ENCODE measurements at places on chromosomes 3 and 15.

GRCh38 chr3:70905491-70905890, 593.1 kb upstream of the MDFIC2 start:
- no peak for DNase-seq

- DNase-seq = no peak
Measured at GRCh38 chr3:72976281-72976741, 20.3 kb upstream of the PPP4R2 start.

GRCh38 chr3:117556646-117557407, 847.2 kb downstream of the TUSC7 start:
- DNase-seq = no peak

DNA sequence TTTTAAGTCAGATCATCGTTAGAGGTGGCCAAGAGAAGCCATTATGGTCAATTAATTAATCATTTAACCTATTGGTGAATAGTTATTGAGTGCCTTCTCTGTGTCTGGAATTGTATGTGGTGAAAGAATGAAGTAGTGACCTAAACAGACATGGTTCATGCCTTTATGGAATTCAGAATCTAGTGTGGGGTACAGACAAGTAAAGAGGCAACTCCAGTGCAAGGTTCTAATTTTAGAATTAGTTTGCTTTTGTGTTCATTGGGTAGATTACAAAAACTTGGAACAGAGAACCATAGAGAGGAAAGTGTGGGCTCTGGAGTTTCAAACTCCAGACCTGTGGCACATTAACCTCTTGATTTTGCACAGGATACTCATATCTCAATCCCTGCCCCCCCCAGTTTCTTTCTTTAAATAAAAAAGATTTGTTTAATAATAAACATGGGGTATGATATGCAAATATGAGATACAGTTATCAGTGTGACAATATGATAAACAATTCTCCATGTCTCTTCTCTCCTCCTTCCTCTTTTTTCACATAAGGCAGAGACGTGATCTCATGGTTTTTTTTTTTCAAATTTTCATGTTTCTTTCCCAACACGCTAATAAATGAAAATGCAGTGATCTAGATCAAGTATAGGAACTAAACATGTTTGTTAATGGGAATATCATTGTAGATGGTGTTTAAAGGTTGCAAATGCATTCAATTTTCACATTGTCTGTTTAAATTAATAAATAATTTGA, 117.9 kb downstream of the MITF start:
- DNase-seq = no peak

GRCh38 chr15:23422946-23423708, 23.9 kb downstream of the GOLGA6L2 start:
- no peak for DNase-seq

GRCh38 chr3:194824701-194825111, 139.0 kb downstream of the FAM43A start:
- DNase-seq = no peak

- no peak for DNase-seq
Measured at GRCh38 chr3:53531749-53532148, 37.3 kb downstream of the CACNA1D start.

GRCh38 chr3:115098354-115099073, 48.6 kb downstream of the ZBTB20 start:
- DNase-seq = no peak

DNA sequence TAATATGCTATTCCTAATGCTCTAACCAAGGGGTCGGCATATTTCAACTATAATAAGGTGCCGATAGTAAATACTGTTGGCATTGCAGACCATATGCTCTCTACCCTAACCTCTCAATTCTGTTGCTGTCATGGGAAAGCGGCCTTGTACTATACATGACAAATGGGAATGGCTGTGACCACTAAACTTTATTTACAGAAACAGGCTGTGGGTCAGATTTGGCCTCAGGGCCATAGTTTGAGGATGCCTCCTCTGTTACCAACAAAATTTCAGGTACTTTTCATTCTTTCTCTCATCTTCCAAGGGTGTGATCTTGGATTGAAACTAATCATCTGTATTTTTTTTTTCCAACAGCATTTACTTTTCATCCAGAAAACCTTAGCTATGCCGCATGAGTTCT, 242.0 kb downstream of the MAGI1 start:
- no peak for DNase-seq

- DNase-seq = no peak
Measured at GRCh38 chr3:13266005-13266404, 154.1 kb downstream of the NUP210 start.

DNA sequence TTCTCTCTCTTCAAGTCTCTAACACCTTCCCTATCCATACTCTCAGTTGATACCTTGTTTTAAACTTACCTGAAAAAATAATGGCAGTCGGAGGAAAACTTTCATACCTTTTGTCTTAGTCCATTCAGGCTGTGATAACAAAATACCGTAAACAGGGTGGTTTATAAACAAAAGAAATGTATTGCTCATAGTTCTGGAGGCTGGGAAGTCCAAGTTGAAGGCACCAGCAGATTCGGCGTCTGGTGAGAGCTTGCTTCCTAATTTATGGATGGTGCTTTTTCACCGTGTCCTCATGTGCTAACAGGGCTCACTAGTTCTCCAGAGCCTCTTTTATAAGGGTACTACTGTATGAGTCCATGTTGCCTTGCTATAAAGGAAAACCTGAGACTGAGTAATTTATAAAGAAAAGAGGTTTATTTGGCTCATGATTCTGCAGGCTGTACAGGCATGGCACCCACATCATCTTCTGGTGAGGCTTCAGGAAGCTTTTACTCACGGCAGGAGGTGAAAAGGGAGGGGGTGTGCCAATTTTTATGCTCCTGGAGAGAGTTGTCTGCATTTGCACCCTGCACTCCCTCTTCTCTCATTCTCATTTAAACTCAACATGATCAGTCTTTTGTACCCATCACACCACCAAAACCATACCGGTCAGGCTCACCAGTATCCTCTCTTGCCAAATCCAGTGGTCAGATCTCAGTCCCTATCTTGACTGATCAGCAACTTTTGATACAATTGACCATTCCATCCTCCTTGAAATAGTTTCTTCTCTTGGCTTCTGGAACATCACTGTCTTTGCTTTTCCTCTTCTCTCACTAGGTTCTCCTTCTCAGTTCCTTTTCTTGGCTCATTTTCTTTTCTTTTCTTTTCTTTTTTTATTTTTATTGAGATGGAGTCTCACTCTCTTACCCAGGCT, 21.6 kb downstream of the ST6GAL1 start:
- DNase-seq = no peak

DNA sequence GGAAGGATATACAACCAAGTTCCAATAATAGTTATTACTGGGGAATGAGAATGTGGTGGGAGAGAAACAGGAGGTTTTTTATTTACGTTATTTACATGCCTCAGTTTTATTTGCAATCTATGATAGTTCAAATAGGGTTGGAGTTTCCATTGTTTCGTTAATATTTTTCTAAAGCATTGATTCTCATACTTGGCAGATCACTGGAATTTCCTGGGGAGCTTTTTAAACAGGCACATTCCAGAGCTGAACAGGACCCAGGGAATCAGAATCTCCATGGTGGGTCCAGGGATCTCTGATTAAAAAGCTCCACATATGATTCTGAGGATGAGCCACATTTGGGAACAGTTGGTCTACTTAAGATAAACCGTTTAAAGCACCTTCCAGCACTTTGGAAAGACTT, 123.9 kb downstream of the IL20RB start:
- DNase-seq = no peak

DNA sequence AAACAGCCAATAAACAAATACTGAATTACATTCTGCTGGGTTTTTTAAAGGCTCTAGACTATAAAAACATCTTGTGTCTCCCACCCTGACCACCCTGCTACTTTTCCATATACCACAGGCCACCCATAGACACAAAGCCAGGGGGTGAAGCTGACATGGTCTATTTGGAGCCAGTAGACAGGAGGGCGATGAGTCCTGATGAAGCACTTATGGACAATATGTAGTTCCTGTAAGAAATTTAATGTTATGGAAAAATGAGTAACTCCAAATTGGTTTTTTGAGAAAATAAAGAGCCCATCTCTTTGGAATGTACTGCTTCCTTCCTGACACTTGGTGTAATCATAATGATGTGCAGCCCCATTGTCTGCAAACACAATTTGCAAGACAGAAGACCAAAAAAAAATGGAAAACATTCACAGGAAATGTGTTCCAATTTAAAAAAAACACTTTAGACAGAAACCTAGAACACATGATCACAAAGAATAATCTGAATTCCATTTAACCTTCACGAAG, 11.8 kb downstream of the SSR3 start:
- DNase-seq = no peak

DNA sequence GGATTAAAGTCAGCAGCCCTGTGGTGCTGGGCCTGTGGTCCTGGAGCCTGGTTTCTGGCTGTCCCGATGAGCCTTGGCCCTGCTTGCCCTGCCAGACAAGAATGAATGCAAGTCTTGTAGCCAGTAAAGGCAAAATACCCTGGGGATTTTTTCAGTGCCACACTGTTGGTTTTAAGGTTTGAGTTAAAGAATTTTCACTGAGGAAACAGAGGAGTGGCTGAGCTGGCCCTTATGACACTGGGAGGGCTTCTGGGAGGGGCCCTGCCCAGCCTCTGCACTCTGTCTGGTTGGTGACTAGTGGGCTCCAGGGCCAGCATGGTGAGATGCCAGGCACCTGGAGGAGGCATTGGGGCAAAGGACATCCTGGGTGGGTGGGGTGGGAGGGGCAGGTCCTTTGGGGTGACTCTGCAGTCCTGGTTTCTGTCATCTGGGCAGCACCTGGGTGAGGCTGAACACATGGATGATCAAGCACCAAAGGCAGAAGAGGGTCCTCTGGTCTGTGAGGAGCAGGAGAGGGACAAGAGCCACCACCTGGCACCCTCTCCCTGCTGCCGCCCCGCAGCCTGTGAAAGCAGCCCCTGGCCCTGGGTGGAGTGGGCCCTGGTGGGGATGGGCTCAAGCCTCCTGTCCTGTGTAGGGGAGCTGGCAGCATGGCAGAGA, 12.5 kb upstream of the PLA2G4E start:
- DNase-seq = peak; percentile 6

- DNase-seq = peak; percentile 4
Measured at GRCh38 chr3:57544181-57545125, at the start of gene DNAH12. DNAH12 (minus strand) TSS chr3:57544344; CDS start chr3:57542870, 1,474 bp downstream.

DNA sequence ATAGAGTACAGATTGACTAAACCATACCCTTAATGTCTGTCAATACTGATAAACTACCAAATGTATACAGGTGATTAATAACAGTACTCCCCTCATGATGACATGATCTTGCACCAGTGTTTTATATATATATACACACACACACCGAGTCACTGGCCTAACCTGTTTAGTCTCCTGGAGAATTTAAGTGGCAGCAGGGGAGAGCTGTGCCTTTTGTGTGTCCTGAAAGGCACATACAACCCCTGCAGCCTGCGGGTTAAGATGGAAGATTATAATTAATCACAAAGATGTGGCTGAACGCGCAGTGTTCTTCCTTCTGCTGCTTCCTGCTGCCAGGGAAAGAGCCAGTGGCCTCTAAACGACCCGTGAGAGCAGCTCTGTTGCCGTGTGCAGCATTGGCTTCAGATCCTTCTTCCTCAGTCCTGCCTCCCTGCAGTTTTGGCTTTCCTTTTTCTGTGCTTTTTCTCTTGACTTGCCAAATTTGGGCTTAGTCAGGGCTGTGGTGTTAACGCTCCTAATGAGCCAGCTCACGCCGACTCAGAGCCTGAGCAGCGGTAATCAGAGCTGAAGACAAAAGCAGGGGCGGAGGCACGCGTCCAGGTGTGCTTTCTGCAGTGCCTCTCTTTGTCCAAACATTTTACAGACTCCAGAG, 42.5 kb upstream of the UBE3A start:
- DNase-seq = no peak

GRCh38 chr15:70057931-70058641, 39.6 kb downstream of the TLE3 start:
- DNase-seq = no peak

DNA sequence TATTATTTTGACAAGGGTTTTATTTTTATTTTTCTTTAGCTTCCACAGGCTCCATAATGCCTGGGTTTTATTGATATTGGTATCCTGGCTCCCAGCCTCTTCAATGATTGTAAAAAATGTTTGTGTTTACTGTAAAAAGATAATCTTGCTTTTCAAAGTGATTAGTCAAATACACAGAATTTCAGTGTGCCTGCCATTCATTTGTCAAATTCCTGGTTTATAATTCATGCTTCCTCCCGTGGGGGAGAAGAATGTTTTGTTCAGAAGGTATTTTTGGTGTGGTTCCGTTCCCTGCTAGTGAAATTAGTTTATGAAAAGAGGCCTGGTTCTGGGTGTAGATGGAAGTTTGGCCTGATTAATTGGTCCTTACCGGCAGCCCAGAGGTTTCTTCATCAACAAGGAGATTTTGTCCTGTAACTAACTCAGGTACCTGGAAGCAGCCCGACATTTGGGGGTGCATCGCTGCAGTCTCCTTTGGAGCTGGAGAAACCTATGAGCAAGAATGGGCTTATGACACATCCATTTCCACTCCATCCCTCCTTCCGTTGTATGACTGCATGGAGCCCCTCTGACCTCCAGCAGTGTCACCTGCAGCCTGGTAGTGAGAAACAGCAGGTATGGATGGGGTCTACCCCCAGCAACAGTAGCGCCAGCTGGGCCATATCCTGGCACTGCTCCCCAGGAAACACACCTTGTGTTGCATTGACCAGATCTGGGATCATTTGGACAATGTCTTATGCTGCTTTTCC, 101.5 kb downstream of the PGPEP1L start:
- no peak for DNase-seq

DNA sequence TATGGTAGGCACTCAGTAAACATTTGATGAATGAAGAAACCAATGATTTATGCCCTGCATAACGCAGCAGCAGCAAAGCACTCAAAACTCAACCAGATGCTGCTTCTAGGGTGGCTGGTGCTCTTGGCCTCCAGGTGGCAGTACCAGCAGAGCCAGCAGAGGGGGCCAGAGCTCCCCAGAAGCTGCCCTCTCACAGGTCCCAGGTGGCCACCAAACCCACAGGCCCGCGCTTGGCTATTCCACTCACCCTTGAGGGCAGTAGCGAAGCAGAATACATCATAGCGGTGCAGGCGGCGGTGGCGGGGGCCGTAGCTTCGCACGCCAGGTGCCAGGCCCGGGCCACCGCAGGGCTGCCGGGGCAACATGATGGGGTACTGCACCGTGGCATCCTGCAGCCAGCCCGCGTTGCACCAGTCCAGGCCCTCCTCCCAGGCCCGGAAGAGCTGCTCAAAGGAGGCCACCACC, 16.6 kb downstream of the HAPLN3 start:
- peak; percentile 72 for DNase-seq

DNA sequence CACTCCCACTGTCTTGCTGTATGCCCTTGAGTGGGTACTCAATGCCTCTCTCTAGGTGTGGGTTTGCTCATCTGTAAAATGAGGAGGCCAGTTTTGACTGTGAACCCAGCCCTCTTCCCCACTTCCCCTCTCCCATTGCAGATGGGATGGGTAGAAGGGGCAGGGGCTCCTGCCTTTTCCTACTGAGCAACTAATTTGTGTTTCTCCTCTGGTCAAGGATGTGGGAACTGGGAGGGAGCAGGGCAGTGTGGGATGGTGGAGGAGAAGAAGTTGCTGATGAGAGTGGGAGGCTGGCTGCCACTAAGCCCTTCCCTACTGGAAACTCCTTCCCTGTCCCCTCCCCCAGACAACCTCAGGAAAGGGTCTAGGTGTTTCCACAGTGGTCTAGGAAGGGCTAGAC, 20.1 kb upstream of the ANKDD1A start:
- no peak for DNase-seq

GRCh38 chr3:28700728-28701127, 352.1 kb upstream of the AZI2 start:
- DNase-seq = no peak

- DNase-seq = no peak
Measured at GRCh38 chr3:8523041-8523440, 21.4 kb downstream of the LMCD1 start.
